ENCODE measurements at places on chromosomes 3 and 15.

DNA sequence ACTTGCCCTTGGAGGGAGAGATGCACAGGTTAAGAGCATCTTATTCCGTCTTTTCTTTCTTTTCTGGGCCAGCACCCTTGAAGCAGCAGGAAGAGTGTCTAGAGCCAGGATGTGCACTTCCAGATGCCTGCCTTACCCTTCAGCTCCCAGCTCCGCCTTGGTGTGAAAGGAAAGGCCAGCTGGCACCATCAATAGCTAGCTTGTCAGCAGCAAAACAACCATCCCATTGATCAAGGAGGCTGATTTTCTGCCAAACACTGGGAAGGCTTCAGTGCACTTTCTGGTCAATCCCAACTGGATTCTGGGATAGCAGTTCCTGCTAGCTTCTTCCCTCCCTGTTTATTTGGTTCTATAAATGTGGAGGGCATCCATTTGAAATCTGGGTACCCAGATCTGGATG lies 110.9 kb upstream of the GALNT15 start:
- DNase-seq = no peak

DNA sequence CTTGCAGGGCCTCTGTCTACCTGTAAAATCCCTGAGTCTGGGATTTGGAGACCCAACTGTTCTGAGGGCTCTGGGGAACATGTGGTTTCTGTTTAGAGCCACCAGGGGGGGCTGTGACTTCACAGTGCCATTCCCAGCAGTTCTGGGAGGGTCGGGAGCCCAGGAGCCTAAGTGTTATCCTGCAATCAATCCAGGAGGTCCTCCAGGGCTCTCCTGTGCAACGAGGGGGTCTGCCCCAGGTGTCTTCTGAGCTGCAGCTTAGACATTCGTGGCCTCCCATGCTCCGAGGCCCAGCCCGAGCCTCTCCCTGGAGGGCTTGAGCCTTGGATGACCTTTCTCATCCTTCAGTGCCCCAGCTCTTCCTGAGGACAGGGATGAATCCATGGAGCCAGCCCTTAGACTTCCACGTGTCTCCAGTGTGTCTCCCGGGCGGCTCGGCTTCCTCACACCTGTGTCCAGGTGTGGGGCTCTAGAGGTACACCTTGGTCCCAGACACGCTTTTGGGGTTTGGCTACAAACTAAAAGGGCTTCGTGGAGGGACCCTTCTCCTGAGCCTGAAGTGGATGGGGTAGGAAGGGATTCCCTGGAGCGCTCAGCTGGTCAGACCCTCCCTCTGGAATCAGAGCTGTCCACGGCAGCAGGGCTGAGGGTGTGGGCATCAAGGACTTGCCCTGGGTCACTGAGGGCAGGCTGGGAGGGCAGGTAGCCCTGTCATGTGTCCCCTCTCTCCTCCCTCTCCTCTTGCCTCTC lies 20.3 kb upstream of the ABTB1 start:
- peak; percentile 77 for DNase-seq

DNA sequence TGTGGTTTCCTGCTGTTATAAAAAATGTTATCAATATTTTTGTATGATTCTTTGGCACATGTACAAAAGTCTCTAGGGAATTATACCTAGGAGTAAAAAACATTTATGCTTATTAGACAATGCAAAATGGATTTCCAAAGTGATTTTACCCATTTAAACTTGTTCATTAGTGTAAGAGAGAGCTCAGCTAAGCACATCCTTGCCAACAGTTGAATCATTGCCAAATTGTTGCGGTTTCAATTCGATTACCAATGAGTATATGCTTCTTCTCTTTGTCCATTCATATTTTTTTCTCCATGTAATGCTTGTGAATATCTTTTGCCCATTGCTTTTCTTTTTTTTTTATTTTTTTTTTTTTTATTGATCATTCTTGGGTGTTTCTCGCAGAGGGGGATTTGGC lies 17.2 kb downstream of the CASR start:
- no peak for DNase-seq

GRCh38 chr3:33795856-33796536 lies 2.4 kb upstream of the PDCD6IP start:
- DNase-seq = no peak

DNA sequence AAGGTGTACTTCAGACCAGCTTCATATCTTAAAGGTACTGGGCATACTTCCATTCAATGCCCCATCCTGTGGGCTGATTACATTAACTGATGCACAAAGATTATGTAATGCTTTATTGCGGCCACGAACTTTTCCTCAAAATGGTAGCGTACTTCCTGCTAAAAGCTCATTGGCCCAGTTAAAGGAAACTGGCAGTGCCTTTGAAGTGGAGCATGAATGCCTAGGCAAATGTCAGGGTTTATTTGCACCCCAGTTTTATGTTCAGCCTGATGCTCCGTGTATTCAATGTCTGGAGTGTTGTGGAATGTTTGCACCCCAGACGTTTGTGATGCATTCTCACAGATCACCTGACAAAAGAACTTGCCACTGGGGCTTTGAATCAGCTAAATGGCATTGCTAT lies 3.4 kb downstream of the SKIL start:
- no peak for DNase-seq

Data from ELR (cell line).